ENCODE measurements at places on chromosomes 6 and 20.
A peak's percentile ranks its signal among the peaks of the same experiment; 100 is the strongest.

DNA sequence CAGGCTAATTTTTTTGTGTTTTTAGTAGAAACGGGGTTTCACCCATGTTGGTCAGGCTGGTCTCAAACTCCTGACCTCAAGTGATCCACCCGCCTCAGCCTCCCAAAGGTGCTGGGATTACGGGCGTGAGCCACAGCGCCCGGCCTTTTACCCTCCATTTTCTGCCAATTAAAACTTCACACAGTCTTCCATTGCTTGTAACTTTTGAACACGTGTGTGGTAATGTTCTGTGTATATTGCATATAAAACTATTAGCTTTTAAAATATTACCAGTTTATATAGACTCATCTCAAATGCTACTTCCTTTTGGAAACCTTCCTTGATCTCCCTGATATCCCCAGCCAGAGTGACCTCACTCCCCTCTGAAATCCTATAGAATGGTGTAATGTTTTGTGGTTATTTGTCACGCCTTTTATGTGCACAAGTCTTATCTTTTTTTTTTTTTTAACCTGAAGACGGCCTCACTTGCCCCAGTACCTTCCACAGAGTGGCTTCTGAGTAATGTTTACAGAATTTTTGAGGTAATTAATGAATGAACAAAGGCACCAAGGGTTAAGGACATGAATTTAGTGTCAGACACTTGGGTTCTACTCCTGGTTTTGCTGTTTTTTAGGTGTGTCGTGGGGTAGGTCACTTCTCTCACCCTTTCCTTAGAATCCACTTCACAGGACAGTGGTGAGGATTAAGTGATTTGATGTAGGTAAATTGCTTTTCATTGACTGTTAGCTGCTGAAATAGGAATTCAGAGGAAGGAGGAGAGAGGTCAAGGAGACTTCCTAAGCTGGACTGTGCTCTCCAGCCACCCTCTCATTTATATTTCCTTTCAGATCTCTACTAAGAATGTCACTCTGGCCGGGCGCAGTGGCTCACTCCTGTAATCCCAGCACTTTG lies 11.2 kb upstream of the MMP24 start:
- DNase-seq = no peak

GRCh38 chr6:34284563-34285447 lies 36.0 kb upstream of the SMIM29 start:
- no peak for DNase-seq

GRCh38 chr20:45904583-45905504 lies 7.1 kb downstream of the PLTP start:
- no peak for DNase-seq

DNA sequence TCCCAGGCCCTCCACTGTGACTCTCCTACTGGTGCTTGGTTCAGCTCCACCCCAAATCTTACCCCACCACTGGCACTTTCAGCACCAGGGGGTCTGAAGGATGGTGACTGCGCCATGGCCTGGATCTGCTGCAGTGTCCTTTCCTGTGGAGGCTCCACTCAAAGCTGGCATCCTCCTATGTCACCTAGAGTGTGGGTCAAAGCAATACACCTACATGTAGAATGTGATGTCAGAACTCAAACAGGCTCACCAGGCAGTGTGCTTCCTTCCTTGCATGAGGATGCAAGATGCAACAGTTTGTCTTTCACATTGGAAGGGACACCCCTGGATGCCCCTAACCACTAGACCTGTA lies 32.8 kb upstream of the MICB start:
- DNase-seq = no peak

- no peak for DNase-seq
Observed at GRCh38 chr20:37233548-37234253, 27.9 kb downstream of the GHRH start.

DNA sequence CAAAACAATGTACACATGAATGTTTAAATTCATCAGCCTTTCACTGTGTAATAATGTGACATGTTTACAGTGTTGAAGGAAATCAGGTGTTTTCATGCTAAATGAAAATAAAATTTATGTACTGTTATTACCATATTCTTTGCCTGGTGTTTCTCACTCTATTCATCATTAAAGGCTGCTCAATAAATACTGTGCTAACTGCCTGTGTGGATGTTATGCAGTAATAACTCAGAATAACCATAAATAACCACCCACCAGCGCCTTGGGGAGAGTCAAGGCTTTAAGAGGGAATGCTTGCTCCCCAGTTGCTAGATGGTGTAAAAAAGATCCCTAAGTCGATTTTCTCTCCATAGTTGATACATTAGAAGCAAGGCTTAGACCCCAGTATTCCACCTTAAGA lies 299.9 kb downstream of the EYA4 start:
- no peak for DNase-seq

DNA sequence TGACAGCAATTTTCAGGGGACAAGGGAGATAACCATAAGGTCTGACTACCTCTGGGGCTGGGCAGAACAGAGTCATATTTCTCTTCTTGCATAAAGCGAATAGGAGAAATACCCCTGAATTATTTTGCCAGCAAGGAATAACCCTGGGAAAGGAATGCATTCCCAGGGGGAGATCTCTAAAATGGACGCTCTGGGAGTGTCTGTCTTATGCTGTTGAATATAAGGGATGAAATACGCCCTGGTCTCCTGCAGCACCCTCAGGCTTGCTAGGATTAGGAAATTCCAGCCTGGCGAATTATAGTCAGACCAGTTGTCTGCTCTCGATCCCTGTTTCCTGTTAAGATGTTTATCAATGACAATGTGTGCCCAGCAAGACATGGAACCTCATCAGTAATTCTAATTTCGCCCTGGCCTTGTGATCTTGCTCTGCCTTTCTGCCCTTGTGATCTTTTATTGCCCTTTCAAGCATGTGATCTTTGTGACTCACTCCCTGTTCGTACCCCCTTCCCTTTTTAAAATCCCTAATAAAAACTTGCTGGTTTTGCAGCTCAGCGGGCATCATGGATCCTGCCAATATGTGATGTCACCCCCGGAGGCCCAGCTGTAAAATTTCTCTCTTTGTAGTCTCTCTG lies 221.6 kb upstream of the HS3ST5 start:
- no peak for DNase-seq

DNA sequence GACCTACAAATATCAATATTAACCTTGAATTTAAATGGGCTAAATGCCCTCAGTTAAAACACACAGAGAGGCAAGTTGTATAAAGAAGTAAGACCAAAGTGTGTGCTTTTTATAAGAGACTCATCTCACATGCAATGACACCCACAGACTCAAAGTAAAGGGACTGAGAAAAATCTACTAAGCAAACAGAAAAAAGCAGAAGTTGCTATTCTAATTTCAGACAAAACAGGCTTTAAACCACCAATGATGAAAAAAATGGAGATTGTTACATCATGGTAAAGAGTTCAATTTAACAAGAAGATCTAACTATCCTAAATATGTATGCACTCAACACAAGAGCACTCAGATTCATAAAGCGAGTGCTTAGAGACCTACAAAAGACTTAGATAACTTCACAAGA lies 741.9 kb upstream of the MARCKS start:
- no peak for DNase-seq

DNA sequence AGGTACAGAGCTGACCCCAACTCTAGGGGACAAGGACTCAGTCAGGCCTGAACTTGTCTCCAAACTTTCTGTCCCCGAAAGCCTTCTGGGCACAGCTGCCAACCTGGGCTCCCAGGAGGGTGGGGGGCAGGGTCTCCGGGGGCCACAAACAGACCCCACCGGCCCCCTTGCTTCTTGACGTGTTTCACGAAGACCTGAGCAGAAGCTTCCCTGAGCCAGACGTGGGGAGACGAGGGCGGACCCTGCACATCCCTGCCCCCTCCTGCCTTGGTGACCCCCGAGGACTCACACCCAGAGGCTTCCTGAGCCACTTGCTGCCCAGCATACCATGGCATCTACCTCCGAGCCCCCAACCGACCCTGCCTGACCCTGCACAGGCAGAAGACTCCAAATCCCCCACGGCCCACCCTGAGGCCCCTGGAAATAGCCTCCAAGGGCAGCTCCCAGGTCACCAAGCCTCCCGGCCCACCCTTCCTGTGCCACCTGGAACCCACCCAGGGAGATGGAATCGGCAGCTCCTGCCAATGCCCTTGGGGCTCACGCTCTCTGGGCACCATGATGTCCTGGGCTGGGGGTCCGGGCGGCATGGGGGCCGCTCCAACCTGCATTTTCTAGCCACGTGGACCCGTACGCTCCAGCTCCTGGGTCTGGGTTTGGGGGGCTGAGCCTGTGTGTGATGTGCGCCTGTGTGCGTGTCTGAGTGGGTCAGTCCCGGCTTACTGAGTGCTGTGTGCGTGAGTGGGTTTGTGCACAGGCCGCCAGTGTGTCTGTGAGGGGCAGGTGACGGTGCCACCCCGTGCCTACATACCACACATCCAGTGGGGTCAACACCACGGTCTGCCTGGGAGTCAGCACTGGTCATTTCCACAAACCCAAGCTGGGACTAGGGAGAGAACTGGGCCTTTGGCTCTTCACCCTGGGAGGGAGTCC lies 2.5 kb upstream of the PTK6 start:
- no peak for DNase-seq

- DNase-seq = no peak
Observed at GRCh38 chr6:15384901-15385300, 139.0 kb downstream of the JARID2 start.

GRCh38 chr6:34362909-34363680 lies 29.4 kb downstream of the NUDT3 start:
- DNase-seq = no peak

- no peak for DNase-seq
Observed at GRCh38 chr6:126546541-126547120, 206.7 kb downstream of the CENPW start.

GRCh38 chr6:85240787-85241385 lies 209.0 kb upstream of the NT5E start:
- no peak for DNase-seq

- DNase-seq = no peak
Observed at GRCh38 chr20:64254156-64254555, 1.4 kb upstream of the PCMTD2 start.

- DNase-seq = no peak
Observed at GRCh38 chr6:108958900-108959770, 110.9 kb downstream of the ARMC2 start.

DNA sequence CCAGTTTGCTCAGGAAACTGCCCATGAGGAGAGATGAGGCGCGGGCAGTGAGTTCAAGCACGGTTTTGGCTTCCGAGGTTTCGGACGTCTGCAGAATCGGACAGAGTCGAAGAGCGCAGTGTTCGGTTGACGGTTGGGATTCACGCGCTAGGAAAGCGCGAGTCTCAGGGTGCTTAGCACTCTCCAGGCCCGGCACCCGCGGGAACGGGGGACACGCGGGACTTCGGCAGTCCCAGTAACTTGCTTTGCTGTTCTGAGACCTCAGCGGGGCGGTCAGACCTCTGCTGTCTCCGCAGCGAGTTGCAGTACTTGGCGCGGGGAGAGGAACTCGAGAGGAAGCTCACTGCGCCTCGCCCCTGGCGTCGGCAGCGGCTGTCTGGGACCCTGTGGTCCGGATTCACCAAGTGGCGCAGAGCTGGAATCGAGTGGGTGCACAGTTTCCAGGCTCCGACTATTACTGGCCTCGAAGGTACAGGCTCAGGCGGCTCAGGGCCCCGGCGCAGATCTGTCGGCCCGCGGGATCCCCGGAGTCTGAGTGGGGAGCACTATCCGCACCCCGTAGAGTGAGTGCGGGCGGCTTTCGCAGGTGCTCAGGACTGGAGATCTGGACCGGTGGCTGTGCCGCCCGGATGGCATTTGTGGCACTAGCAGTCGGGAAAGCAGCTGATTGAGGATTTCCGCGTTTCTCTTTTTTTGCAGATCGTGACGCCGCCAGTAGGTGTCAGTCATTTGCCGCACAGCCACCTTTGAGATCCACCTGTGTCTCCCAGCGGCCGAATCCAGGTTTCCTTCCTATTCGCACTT lies at the start of gene POM121L2:
Gene POM121L2, minus strand, starts transcription at position 128 of the 804 bp plus-strand sequence. Its CDS starts 103 bp downstream, at position 25.
- peak; percentile 66 for DNase-seq

DNA sequence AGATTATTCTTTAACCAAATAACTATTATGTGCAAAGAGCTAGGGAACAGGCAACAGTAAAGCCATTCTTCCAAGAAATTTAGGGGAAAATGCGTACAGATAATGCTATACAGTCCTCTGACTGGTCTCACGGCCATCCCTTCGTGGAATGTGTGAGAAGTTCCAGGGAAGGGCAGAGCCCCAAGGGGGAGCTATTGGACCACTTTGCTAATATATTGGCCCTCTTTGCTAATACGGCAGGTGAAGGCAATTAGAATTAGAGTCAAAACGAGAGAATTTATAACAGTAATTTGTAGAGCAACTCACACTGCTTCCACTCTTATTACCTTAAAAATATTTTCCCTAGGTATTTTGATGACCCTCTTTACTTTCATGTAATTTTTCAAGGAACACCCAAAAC lies 140.4 kb downstream of the IMPG1 start:
- DNase-seq = no peak

DNA sequence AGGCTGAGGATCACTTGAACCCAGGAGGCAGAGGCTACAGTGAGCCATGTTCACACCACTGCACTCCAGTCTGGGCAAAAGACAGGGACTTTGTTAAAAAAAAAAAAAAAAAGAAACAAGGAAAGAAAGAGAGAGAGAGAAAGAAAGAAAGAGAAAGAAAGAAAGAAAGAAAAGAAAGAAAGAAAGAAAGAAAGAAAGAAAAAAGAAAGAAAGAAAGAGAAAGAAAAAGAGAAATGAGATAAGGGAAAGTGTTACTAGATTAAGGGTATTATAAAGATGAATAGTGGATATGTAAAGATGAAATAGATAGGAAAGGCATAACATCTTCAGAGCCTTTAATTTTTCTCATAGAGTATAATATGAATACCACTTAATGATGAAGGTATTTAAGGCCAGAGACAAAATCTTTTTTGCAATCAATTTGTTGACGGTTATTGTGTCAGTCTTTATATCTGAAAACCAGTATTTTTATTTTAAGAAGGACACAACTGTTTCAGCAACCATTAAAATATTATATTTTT lies 26.6 kb downstream of the ABT1 start:
- DNase-seq = no peak

- DNase-seq = no peak
Observed at GRCh38 chr6:41679696-41680095, 41.4 kb downstream of the MDFI start.

- no peak for DNase-seq
Observed at GRCh38 chr6:74879976-74880375, 325.9 kb downstream of the COL12A1 start.

DNA sequence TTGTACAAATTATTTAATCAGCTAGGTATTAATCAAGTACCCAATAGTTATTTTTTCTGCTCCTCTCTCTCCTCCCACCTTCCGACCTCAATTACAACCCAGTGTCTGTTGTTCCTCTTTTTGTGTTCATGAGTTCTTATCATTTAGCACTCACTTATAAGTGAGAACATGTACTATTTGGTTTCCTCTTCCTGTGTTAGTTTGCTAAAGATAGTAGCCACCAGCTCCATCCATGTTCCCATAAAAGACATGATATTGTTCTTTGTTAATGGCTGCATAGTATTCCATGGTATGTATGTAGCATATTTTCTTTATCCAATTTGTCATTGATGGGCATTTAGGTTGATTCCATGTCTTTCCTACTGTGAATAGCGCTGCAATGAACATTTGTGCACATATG lies 652.8 kb upstream of the CITED2 start:
- no peak for DNase-seq

GRCh38 chr20:30485331-30486102 lies 771.9 kb upstream of the DEFB115 start:
- no peak for DNase-seq

GRCh38 chr6:170358496-170358895 lies 51.9 kb downstream of the FAM120B start:
- DNase-seq = no peak

Data from D721Med (cell line).